ENCODE measurements at places on chromosomes 13 and 19.

DNA sequence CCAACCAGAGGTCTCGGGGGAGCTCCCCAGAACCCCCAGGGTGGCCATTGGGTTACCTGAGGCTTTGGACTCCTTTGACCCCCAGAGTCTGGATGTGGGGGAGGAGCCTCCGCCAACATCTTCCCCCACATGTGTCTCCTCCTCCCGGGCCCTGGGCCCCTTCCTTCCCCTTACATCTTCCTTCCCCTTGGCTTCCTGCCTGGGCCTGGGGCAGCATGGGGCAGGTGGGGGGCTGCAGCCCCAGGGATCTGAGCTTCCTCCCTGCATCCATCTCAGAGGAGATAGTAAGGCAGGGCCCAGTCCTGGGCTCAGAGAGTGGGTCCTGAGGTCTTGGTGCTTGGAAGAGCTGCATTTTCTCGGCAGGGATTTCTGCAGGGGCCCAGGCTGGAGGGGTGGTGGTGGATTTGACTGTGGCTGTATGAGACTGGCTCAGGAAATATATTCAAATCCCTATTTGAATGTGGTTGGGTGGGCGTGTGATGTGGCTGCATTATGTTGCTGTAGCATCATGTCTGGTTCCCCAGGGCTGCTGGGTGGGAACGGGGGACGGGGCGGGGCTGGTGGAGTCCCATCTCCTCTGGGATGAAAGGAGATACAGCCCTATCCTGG lies 919 bp downstream of the VAV1 start:
- no peak for DNase-seq

- DNase-seq = no peak
Measured at GRCh38 chr13:93646245-93646644, 419.6 kb downstream of the GPC6 start.

DNA sequence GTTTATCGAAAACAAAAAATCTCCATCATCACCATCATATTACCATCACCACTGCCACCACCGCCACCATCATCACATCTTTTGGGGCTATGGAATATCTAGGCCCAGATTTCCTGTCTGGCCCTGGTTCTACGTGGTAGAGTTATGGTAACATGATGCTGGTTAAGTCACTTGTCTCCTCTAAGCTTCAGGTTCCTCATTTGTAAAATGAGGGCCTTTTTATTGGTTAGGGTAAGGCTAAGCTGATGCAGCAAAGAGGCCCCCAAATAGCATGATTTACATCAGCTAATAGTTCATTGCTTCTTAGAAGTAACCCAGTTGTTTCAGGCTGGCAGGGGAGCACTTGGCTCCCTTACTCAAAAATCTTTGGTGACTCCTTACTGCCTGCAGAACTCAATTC lies 37.9 kb downstream of the PCDH8 start:
- no peak for DNase-seq

DNA sequence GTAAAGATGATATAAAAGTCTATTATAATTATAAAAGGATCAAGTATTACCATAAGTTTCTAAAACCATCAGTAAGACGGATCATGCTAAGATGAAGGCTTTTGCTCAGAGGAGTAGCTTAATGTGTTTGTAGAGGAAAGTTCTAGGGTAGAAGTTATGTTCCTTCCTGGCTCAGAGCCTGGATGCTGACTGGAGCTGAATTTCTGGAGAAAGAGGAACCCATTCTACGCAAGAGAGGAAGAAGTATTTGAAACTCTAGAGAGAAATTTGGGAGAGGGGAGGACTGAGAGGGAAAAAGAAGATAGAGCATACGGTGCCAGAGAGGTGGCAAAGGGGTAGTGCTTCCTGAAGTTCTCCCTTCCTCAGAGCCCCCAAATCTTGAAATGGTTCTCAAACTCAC lies 51.4 kb upstream of the SGCG start:
- no peak for DNase-seq

- peak; percentile 34 for DNase-seq
Measured at GRCh38 chr19:48683349-48683748, 10.5 kb upstream of the NTN5 start.

DNA sequence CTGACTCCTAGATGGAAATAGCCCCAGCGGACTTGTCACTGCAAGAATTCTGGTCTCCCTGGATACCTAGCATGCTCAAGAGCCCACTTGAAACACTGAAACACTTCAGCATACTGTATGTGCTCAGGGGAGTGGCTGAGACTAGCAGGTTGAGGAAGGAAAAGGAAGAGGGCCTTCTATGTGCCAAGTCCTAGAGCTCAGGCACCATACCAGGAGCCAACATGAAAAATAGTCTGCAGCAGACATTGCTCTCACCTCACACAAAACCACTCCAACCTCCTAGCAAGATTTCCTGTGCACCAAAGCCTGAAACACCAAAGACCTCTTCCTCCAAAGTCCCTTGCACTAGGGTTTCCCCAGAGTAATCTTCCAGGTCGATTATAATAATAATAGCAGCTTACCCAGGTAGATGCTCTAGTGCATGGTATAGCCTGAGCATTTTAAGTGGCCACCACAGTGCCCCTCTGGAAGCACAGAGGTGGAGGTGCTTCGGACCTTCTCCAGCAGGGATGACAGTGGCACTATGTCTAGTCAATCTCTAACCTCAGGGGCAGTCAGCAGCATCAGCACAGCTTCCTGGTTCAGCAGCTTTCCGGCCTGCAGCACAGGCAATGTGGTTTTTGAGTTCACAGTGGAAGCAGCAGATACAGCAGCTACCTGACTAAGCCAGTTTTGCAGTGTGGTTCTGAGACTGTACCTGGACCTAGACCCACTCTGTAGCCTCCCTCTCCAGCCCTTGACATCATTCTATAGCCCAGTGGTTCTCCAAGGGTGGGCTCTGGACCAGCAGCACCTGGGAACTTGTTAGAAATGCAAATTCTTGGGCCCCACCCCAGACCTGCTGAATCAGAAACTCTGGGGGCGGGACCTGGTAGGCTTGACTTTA lies 45.6 kb upstream of the UBE2L5 start:
- DNase-seq = no peak
